Mammary epithelial cell (primary cell): ENCODE measurements at places on chromosomes 1 and 21. TPM values are rescaled to one million over a fixed set of nuclear protein-coding genes. Genes with fewer than 3 reads are reported as not detected.

Gene CYP4A22
- total RNA-seq, result not detected

Gene GUCA2B
- total RNA-seq, result not detected in 2 replicates

Gene CALML6
- total RNA-seq, result 0.67 TPM

Gene RGS1
- total RNA-seq, result not detected in 2 replicates

Gene PIGV
- 19.2 TPM for total RNA-seq

Gene PRAMEF13
- not detected for total RNA-seq

Gene ATP6V1G3
- not detected for total RNA-seq

Gene EDN2
- total RNA-seq, result 1.3 TPM

Gene ADCY10
- 0.17 TPM for total RNA-seq

Gene ASCL5
- total RNA-seq, result not detected in 2 replicates

Gene CFAP107
- total RNA-seq, result not detected

Gene PLA2G2D
- not detected in 2 replicates for total RNA-seq
